Testis (tissue), 5 donors: ENCODE measurements at places on chromosomes 7 and 10. TPM values are rescaled to one million over a fixed set of nuclear protein-coding genes. Genes with fewer than 3 reads are reported as not detected.

Gene DMBT1
- total RNA-seq, result 1.2 TPM

Gene ERVW-1
- total RNA-seq, result 7.5 TPM

Gene CACNA2D1
- 29.1 TPM for total RNA-seq

Gene GPR15LG
- total RNA-seq, result not detected

Gene REEP3
- 20.3 TPM for total RNA-seq

DNA sequence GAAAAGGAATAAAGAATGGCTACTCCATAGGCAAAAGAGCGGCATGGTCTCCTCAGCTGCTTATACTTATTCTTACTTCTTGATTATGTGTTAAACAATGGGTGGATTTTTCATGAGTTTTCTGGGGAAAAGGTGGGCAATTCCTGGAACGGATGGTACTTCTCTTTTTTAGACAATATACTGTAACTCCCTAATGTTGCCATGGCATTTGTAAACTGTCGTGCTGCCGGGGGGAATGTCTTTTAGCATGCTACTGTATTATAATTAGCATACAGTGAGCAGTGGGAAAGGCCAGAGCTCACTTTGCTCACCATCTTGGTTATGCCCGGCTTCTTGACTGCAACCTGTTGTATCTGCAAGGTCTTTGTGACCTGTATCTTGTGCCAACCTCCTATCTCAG, 372.1 kb upstream of the AKR1E2 start:
- H3K27ac ChIP-seq, result no peak overlapping the region
- no peak overlapping the region for H3K4me3 ChIP-seq
- no peaks in the 10 kb centered on the region for H3K4me1 ChIP-seq
- H3K36me3 ChIP-seq, result no peaks in the 10 kb centered on the region

GRCh38 chr7:70379210-70379609, 752.7 kb upstream of the GALNT17 start:
- H3K4me3 ChIP-seq, result no peak overlapping the region
- H3K27ac ChIP-seq, result no peak overlapping the region
- H3K36me3 ChIP-seq, result no peaks in the 10 kb centered on the region
- no peaks in the 10 kb centered on the region for H3K27me3 ChIP-seq

- no peaks in the 10 kb centered on the region for H3K27me3 ChIP-seq
- peak overlapping the region; percentile 91 for H3K4me3 ChIP-seq
- peak; percentile 76 for DNase-seq
- H3K36me3 ChIP-seq, result no peaks in the 10 kb centered on the region
Measured at GRCh38 chr10:60942788-60943315, 1.1 kb downstream of the RHOBTB1 start.

DNA sequence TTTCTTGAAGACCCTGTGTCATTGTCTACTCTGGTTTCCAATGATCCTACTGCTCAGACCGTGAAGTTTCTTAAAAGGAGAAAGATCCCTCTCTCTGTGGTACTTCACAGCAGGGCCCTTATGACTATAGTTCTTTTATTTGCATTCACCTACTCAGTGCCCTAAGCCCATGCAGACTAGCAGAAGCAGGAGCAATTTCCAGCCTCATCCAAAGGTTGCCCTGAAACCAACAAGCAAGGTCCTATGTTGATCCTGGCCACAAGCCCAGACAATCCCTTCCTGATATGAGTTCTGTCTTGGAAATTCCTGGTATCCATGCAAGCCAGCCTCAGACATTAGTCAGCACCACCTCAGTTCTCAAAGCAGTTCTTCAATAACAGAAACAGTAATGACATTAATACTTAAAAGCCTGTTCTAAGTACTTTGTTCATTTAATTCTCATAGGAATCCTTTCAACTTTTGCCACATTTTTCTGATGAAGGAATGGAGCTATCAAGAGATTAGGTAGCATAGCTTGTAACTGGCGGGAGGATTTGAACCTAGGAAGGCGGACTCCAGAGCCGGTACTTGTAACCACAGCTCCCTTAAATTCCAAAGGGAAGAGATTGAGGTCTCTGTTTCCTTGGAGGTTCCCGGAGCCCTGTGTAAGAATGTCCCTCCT, 58.1 kb upstream of the ST8SIA6 start:
- H3K36me3 ChIP-seq, result no peaks in the 10 kb centered on the region
- peak; percentile 46 for DNase-seq
- no peaks in the 10 kb centered on the region for H3K27me3 ChIP-seq
- no peak overlapping the region for H3K27ac ChIP-seq
- H3K4me3 ChIP-seq, result no peak overlapping the region

DNA sequence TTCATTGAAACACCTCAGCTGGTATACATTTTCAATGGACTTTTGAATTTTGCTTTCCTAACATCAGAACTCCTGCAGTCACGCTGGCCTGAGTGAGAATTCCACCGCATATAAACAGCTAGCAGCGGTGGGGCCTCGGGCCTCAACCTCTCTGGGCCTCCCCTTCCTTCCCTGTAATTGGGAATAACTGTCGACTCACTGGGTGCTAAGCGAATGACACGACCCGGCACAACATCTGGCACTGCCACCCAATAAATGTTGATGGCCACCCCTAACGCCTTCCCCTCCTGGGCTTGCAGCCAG, 670 bp downstream of the RCC1L start:
- H3K27ac ChIP-seq, result peak overlapping the region; percentile 82
- peaks cover 5% of the 10 kb centered on the region for H3K36me3 ChIP-seq
- no peak for DNase-seq
- no peaks in the 10 kb centered on the region for H3K27me3 ChIP-seq
- H3K4me1 ChIP-seq, result peaks cover 7% of the 10 kb centered on the region
- peak overlapping the region; percentile 81 for H3K4me3 ChIP-seq

DNA sequence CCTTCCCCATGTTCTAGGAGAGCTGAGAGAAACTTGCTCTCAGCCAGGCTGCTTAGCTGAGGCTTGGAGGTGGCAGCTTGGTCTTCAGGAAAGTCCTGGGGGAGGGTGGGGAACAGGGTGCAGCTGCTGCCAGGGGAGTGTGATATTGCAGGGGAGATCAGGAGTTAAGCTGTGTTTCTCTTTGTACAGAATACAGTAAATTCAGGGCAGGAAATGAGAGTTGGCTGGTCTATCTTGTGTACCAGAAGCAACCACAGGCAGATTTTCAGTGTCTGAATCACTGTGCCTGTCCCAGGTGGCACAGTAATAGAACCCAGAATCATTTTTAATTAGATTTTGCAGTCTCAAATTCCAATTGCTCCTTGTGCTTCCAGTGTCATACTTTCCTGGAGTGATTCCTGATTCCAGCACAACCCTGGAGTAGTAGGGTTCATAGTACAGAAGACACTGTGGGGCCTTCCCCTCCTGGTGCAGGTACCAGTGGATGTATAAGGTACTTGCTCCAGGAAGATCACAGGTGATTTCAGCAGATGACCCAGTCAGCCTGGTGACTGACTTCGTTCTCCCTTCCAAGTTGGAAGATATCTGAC, 94.0 kb upstream of the TARP start:
- H3K36me3 ChIP-seq, result no peaks in the 10 kb centered on the region
- H3K4me3 ChIP-seq, result no peak overlapping the region
- H3K27ac ChIP-seq, result no peak overlapping the region
- DNase-seq, result no peak

GRCh38 chr7:12653518-12653917, 33.9 kb upstream of the ARL4A start:
- H3K4me3 ChIP-seq, result no peak overlapping the region
- no peak for DNase-seq
- no peaks in the 10 kb centered on the region for H3K36me3 ChIP-seq
- H3K4me1 ChIP-seq, result no peaks in the 10 kb centered on the region
- H3K27me3 ChIP-seq, result no peaks in the 10 kb centered on the region

DNA sequence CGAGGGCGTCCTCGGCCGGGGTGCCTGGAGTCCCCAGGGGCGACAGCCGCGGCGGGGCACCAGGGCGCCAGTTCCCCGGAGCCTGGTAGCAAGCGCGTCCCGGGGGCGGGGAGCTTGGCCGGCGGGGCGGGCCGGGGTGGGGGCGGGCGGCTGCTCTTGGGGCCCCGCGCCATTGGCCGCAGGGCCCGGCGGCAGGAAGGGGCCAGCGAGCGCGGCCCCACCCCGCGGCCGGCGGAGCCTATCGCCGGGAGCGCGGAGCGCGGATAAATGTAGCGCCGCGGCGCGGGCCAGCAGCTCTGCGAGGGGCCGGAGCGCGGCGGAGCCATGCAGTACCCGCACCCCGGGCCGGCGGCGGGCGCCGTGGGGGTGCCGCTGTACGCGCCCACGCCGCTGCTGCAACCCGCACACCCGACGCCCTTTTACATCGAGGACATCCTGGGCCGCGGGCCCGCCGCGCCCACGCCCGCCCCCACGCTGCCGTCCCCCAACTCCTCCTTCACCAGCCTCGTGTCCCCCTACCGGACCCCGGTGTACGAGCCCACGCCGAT, at the start of gene HHEX:
HHEX (plus strand) TSS at position 293 of the 548 bp plus-strand sequence; CDS start at position 325, 32 bp downstream.
- H3K27me3 ChIP-seq, result no peaks in the 10 kb centered on the region
- peak within 1 kb of the TSS; percentile 67 for H3K4me3 ChIP-seq
- H3K36me3 ChIP-seq, result no peaks in the 10 kb centered on the region
- no peak within 1 kb of the TSS for H3K27ac ChIP-seq
- peak; percentile 47 for DNase-seq

DNA sequence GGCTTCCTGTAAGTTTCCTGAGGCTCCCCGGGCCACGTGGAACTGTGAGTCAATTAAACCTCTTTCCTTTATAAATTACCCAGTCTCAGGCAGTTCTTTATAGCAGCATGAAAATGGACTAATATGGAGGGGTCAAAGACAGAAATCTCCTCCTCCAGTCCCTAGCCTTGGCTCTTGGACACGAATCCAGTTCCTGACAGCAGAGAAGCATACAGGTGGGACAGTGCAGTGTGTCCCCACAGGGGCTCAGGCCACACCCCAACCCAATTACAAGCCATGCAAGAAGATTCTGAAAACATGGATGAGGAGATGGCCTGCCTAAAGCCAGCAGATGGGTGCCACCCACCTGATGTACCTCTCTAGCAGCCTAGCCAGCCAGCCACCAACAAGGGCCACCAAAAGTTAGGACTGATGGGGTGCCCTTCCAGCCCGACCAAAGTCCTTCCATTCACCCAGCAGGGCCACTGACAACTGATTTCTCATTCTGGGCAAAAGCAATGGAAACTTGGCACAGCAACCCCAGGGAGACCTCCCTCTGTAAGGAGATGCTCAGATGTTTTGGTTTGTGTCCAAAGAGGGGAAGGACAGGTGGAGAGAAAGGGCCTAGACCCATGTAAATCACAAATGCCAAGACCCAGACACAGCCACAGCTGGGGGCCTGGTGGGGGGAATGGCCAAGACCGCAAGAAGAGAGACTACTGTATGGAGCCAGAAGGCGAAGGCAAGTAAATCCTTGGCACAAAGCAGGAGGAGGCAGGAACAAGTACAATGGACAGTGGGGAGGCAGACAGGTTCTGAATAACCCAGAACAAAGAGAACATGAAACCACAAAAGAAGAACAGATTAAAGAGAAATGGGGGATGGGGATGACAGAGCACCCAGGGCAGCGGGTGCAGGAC, 13.6 kb downstream of the GPRIN2 start:
- H3K27me3 ChIP-seq, result no peaks in the 10 kb centered on the region
- no peak overlapping the region for H3K4me3 ChIP-seq
- peak; percentile 9 for DNase-seq
- H3K27ac ChIP-seq, result no peak overlapping the region
- peaks cover 4% of the 10 kb centered on the region for H3K4me1 ChIP-seq
- H3K36me3 ChIP-seq, result no peaks in the 10 kb centered on the region

DNA sequence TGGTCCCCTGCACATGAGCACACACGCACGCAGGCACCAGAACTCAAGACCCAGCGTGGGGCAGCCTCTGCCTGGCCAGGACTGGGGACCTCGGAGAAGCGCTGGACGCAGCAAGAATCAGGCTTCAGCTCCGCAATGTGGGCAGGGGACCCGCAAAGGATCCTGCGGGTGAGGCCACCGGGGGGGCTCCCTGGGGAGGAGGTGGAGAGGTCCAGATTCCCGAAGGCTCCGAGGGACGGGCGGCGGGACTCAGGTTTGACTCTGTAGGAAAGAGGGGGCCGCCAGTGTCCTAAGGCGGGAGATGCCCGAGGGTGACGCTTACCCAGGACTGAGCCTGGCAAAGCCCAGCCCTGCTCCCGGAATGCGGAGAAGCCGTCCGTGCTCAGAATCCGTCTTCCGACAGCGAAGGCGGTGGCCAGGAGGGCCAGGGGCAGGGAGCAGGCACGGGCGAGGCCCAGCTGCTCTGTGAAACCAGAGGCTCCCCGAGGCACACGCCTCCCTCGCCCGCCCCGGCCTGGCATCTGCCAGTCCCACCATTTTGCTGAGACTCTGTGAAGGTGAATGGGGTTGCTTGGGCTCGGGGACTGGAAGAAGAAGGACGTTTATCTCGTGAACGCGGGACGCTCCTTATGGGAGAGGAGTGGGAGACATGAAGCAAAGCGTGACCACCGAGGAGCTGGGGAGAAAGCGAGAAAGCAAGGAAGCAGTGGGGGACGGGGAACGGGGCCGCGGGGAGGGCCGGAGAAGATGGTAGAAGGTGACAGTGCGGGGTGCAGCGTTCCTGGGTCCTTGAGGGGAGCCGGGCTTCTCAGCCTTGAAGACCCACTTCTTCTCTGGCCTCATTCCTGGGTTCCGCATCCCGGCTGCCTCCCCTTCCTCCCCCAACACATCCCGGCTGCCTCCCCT, 489.2 kb downstream of the PTPRN2 start:
- no peak for DNase-seq
- H3K27ac ChIP-seq, result no peak overlapping the region
- H3K4me1 ChIP-seq, result no peaks in the 10 kb centered on the region
- H3K36me3 ChIP-seq, result no peaks in the 10 kb centered on the region

GRCh38 chr7:4115941-4116610, 566.0 kb upstream of the FOXK1 start:
- no peak for DNase-seq
- no peaks in the 10 kb centered on the region for H3K27me3 ChIP-seq
- no peak overlapping the region for H3K4me3 ChIP-seq
- no peak overlapping the region for H3K27ac ChIP-seq
- H3K36me3 ChIP-seq, result no peaks in the 10 kb centered on the region
- H3K4me1 ChIP-seq, result no peaks in the 10 kb centered on the region

GRCh38 chr10:43287056-43288007, 20.5 kb upstream of the RASGEF1A start:
- no peaks in the 10 kb centered on the region for H3K27me3 ChIP-seq
- H3K4me3 ChIP-seq, result no peak overlapping the region

DNA sequence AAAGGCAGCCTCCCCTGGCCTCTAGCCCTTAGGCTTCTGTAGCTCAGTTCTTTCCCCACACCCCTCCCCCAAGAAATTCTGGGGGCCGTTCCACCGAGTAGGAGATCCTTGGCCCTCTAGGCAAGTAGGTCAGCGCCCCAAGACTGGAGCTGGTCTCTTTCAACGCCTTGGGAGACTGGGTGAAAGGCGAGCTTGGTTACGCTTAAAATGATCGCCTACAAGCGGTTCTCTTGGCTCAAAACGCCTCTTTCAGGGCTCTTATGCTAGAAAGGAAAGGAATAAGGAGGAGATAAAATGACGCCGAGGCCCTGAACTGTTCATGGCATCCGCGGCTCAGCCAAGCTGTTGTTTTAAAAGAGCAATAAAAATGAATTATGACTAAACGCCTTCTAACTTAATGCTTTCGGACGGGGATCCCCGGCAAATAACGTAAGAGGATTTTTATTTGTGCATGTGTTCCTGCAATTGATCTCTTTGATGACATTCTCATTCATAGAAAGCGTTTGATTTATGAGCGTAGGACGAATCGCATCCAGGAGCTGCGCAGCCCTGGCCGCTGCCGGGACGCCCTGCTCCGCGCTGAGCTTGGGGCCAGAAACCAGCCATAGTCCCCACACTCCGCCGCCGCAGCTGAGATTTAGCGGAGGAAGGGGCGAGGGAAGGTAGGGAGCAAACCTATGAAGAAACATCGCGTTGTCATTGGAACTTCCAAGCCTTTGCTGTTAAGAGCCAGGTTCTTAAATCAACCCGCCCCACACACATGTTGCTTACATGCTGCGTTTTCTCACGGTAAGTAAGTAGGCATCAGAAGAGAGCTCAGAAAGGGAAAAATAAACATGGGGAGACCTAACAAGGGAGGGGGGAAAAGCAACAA, 3.0 kb upstream of the HOXA1 start:
- H3K27me3 ChIP-seq, result no peaks in the 10 kb centered on the region
- DNase-seq, result no peak
- H3K27ac ChIP-seq, result no peak overlapping the region
- no peak overlapping the region for H3K4me3 ChIP-seq
